ENCODE measurements at places on chromosomes 4 and X.
A peak's percentile ranks its signal among the peaks of the same experiment; 100 is the strongest.

DNA sequence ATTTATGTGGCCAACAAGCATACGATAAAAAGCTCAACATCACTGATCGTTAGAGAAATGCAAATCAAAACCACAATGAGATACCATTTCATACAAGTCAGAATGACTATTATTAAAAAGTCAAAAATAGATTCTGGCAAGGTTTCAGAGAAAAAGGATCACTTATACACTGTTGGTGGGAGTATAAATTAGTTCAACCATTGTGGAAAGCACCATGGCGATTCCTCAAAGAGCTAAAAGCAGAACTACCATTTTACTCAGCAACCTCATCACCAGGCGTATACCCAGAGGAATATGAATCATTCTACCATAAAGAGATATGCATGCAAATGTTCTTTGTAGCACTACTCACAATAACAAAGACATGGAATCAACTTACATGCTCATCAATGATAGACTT is 478.7 kb upstream of the GALNTL6 start:
- no peak for DNase-seq

DNA sequence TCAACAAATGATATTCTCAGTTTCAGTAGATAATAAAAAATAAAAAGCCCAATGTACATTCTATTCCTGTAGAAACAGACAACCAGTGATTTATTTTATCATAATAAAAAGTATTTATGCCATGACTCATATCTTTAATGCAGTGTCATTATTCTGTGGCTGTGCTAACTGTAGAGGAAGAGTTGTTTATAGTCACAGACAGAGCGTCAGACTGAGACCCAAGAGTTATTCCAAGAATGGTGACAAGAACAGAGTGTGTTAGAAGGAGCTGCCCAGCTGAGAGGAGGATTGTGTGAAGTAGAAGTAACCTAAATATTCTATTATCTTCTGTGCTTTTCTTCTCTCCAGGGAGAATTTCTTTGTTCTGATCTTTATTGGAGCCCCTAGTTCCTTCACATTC is 210.7 kb downstream of the PPP1R2C start:
- no peak for DNase-seq

- DNase-seq, result no peak
Measured at GRCh38 chr4:118775405-118775804, 60.5 kb downstream of the SEC24D start.

GRCh38 chrX:153972368-153973126 is at the start of gene TMEM187:
Gene TMEM187 (plus strand): TSS chrX:153972754. CDS start chrX:153982063, 9,309 bp downstream.
- peak; percentile 95 for DNase-seq

DNA sequence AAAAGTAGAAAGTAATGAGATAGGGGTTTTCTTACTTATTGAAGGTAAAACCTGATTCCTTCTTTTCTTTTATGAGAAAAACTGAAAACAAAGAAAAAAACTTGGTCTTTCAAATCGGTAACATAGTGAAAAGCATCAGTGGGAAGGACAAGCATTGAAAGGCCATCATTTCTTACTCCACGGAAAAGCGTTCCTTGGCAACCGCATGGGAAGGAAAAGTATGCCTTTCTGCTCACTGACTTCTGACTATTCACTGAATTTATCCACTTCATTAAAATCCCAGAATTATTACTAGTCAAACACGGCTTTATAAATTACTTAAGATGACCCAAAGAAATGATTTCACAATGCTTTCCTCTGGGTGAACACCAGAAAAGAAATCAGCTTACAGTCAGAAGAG is 646.7 kb downstream of the TLL1 start:
- no peak for DNase-seq

Data from type B pancreatic cell (in vitro differentiated cells).